M059J (cell line): ENCODE measurements at places on chromosomes 3 and 15.

GRCh38 chr3:100104442-100104798, 9.9 kb downstream of the FILIP1L start:
- DNase-seq: no peak

DNA sequence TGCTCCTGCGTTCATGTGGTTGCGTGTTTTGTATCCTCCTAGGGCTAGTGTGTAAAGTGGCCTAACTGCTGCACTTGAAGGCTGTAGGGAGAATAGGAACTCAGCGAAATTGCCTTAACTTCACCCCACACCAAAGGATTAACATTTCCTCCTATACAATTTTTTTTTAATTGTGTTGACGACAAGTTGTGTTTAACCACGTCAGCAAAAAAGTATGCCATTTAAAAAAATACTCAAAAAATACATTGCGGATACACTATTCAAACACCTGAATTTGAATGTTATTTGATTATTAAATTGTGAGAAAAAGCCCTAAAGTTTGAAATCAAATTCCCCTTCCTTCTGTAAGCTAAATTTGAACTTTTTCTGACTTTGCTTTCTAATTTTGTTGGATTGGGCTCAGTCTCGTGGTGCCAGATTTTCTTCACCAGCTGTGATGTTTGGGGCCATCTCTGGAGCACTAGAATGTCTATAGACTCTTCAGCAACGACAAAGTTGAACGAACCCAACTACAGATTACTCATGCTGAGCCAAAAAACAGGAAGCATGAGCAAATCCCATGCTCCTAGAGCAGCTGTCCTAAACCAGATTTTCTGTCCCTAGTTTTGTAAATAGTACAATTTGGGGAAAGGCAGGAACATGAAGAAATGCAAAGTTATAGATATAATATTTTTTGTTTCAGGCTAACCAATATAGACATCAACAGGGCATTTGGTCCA, 8.1 kb upstream of the SLC9A9 start:
- DNase-seq: no peak

DNA sequence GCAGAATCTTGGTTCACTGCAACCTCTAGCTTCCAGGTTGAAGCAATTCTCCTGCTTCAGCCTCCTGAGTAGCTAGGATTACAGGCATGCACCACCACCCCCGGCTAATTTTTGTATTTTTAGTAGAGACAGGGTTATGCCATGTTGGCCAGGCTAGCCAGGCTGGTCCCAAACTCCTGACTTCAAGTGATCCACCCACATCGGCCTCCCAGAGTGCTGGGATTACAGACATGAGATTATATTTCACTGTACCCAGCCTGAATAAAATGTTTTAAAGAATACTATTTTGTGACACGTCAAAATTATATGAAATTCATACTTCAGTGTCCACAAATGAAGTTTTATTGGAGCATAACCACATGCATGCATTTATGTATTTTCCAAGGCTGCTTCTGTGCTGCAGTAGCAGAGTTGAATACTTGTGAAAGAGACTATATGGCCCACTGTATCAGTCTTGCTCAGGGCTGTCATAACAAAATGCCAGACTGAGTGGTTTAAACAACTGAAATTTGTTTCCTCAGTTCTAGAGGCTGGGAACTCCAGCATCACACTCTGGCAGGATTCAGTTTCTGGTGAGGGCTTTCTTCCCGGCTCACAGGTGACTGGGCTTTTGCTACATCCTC, 77.2 kb downstream of the PRTG start:
- no peak for DNase-seq

DNA sequence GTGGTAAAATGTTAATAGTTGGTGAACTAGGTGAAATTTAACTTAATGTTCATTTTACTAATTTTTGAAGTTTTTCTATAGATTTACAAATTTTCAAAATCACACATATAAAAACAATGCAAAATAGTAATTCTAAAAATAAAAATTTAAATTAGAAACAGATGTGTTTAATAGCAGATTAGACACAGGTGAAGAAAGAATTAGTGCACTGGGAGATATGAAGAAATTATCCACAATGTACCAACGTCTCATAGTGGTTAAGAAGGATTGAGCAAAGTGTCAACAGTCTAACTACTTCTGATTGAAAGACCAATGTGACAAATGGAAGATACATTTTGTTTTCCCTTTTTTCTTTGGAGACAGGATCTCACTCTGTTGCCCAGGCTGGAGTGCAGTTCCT, 26.5 kb downstream of the SPG11 start:
- no peak for DNase-seq

- DNase-seq: no peak
Observed at GRCh38 chr15:101612676-101613075, 39.5 kb downstream of the TM2D3 start.

- no peak for DNase-seq
Observed at GRCh38 chr3:56754741-56755417, 46.9 kb downstream of the ARHGEF3 start.

DNA sequence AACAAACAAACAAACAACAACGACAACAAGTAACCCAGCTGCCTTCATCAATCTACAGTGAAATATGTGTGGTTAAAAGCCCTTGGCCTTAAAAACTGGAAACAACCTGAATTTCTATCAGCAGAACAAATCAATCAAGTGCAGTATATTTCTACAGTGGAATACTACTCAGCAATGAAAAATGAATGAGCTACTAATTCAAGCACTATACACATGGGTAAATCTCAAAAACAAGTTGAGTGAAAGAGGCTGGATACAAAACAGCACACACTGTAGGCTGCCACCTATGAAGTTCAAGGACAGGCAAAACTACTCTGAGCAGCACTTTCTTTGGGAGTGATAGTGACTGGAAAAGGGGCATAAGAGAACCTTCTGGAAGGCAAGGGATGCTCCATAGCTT, 395.5 kb upstream of the PROK2 start:
- DNase-seq: no peak

DNA sequence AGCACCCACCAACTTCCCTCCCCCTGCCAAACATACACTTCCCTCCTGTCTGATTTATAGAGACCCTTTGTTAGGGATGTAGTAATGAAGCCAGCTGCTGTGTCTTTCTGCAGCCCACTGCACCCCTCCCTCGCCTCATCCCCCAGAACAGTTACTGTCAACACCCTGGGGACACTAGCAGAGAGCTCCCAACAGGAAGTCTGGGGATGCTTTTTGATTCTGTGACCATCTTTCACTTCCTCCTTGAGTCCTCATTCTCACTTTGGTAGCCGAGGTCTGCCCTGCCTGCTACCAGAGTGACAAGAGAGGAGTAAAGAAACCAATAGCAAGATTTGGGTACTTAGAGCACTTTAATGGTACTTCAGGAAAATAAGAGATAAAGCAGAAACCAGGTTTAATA, 201.6 kb downstream of the SATB1 start:
- no peak for DNase-seq

- no peak for DNase-seq
Observed at GRCh38 chr15:98938799-98939198, 68.8 kb downstream of the PGPEP1L start.

DNA sequence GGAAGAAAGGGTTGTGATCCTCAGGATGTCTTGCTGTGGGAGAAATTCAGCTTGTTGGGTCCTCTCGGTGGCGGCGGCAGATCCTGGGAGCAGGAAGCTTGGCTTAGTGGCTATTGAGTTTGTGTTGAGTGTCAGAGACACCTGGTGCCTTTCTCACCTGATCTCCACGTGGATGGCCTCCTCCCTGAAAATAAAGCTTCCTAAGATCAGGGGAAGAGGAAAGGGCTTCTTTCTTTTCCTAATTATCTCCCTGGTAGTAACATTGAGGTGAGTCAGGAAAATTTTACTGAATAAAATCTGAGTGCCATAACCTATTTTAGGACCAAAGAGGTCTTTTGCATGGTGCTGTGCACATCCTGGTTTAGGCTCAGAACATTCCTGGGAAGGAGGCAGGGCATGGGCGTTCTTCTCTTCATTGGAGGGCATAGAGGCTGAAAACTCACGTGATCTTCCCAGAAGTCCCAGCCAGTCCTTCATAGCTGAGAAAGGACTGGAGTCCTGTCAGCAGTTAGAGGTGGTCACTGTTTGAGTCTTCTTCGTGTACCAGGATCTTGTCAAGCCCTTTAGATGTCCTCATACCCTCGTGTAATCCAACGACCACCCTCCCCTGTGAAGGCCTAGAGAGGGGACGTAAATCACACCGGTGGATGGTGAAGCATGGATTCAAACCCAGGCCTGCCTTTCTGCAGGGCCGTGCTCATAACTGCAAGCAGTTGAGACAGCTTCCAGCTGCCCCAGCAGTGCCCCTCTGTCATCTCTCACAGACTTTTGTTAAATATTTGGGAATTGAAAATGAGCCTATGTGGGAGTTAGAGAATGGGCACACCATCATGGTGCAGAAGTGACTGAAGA, 1.1 kb downstream of the CMTM8 start:
- peak; percentile 42 for DNase-seq

DNA sequence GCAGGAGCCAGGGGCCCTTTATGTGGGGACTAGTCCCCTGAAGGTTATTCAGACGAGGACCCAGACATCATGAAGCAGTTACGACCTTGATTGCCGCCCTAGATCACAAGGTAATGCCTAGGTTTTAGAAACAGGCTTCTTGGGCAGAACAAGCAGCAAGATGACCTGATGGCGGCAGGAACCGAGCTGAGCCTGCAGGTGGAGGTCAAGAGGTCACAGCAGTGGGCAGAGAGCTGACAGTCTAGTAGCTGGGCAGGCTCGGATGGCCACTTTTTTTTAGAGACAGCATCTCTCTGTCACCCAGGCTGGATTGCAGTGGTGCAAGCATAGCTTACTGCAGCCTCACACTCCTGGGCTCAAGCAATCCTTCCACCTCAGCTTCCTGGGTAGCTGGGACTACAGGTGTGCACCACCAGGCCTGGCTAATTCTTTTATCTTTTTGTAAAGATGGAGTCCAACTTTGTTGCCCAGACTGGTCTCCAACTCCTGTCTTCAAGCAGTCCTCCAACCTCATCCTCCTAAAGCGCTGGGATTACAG, 83.5 kb upstream of the ABHD17C start:
- DNase-seq: no peak

- no peak for DNase-seq
Observed at GRCh38 chr3:83500422-83500821, 1458.4 kb upstream of the CADM2 start.

GRCh38 chr15:73293773-73294172, 75.0 kb downstream of the HCN4 start:
- DNase-seq: no peak

GRCh38 chr15:76217882-76218217, 93.4 kb downstream of the ETFA start:
- no peak for DNase-seq

DNA sequence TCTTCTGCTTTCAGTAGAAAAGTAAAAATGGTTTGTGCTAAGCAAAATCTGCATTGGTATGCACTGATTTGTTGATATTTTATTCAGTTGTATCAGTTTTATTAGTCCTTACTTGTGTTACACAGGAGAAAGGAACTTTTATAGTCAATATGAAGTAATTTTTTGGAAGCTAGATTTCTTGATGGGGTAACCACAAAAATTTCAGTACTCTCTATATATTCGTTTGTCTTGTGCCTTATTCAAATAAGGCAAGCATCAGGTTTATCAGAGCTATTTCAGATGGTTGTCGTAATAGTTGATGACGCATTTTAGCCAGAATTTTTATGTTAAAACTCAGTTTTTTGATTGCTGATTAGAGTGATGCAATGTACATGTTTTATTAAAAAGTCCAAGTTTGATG, 50.7 kb upstream of the NIPA1 start:
- DNase-seq: peak; percentile 66

DNA sequence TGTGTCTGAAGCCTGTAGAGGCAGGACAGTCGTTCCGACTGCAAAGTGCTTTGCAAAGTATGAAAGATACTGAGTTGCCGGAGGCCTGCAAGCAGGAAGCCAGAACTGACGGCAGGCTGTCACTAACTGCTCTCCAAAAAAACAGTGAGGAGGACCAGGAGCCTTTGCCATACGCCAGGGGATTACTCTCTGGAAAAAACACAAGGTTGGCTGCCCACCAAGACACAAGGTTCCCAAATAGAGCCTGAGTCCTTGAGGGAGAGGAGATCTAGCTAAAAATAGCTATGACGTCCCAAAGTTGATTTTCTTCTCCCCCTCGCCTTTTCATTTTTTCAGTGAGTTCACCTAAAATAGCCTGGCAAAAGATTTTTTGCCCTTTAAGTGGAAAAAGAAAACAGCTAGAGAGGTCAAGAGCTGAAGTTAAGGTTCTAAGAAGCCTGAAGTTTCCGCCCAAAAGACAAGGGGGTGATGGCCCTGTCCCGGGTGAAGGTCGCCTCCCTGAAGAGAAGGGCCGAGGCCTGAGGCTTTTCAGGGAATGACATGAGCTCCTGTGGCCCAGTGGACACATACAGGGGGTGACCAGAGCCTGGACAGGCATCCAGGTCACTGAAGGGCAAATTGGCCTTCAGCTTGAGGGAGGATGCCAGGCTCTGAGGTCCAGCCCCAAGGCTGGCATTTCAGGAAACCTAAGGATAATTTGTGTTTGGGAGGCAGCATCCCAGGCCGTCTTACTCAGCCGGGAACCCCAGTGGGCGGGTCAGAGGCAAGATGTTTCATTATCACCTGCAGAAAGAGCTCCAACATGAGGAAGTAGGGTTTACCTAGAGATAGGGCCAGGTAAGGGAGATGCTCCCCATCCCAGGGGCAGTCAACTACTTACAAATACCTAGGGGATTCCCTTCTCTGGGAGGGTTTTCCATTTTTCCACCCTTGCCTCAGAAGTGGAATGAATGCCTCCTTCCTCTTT, 44.9 kb upstream of the DGKG start:
- DNase-seq: no peak

DNA sequence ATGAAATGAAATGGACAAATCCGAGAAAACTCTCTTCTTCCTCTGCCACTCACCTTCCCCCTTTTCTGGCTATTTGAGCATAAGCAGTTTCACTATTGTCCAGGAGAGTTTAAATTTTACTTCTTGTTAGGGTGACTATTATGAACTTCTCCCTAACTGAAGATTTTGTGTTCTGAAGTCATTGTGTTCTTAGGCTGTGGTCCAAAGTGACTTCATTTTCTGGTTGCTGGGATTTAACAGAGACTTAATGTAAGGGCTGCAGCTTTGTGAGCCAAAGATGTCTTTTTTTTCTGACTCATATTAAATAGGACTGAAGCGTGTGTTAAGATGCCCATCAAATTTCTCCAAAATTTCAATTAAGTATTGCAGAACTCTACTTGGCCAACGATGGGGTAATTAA, 46.5 kb upstream of the FSTL1 start:
- peak; percentile 98 for DNase-seq

DNA sequence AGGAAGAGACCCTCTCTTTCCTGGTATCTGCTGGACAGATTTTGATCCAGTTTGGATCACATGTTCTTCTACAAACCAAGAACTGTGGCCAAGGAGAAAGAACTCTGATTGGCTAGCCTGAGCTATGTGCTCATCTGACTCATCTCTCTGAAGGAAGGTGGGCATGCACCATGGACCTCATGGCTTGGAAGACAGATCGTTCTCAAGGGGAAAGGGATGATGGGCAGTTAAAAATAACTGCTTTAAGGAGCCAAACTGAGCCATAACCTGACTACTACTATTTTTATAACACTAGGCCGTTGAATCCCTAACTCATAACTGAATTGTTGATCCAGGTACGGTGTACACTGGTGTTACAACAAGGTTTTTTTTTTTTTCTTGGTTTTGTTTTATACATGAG, 112.4 kb downstream of the B3GALNT1 start:
- DNase-seq: no peak
